ENCODE measurements at places on chromosomes 1 and 21.

- DNase-seq, result no peak
Measured at GRCh38 chr1:118077331-118078045, 107.5 kb downstream of the SPAG17 start.

GRCh38 chr1:8813016-8813763, 4.2 kb downstream of the RERE start:
- DNase-seq, result no peak

- no peak for DNase-seq
Measured at GRCh38 chr1:171122299-171122698, 31.6 kb downstream of the FMO3 start.

GRCh38 chr1:109241841-109242345, 7.4 kb upstream of the CELSR2 start:
- no peak for DNase-seq

DNA sequence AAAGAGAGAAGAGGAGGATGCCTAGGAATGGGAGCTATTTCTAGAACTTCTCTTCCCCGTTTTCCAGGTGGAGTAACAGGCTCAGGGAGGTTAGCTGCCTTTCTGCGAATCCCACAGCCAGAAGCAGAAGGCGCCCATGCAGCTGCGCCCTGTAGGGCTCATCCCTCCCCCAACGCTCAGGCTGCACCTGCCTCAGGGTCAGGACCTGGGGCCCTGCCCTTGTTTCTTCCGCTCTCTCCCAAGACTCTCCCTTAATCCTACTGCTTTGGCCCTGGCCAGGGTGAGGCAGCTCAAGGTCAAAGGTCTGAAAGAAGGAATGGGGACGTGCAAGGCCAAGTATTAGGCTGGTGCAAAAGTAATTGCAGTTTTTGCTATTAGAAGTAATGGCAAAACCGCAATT, 30.5 kb upstream of the PADI2 start:
- DNase-seq, result no peak

- DNase-seq, result no peak
Measured at GRCh38 chr1:183734543-183735036, 70.3 kb upstream of the RGL1 start.

GRCh38 chr1:95084317-95085176, 11.8 kb upstream of the ALG14 start:
- peak; percentile 11 for DNase-seq

GRCh38 chr21:41764558-41765419, 2.1 kb downstream of the RIPK4 start:
- no peak for DNase-seq

DNA sequence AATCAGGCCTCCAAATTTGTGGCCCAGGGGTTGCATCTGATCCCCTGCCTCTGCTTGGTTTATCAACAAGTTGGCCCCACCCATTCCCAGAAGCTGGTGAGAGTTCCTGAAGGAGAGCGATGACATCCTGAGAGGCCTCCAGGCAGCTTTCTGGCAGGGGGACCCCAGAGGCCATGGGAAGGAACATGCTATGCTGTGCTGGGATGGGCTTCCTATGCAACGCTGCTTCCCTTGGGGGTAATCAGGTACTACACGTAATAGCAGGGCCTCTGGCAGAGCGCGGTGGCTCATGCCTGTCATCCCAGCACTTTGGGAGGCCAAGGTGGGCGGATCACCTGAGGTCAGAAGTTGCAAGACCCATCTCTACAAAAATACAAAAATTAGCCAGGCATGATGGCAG, 8.4 kb upstream of the MTF1 start:
- no peak for DNase-seq

DNA sequence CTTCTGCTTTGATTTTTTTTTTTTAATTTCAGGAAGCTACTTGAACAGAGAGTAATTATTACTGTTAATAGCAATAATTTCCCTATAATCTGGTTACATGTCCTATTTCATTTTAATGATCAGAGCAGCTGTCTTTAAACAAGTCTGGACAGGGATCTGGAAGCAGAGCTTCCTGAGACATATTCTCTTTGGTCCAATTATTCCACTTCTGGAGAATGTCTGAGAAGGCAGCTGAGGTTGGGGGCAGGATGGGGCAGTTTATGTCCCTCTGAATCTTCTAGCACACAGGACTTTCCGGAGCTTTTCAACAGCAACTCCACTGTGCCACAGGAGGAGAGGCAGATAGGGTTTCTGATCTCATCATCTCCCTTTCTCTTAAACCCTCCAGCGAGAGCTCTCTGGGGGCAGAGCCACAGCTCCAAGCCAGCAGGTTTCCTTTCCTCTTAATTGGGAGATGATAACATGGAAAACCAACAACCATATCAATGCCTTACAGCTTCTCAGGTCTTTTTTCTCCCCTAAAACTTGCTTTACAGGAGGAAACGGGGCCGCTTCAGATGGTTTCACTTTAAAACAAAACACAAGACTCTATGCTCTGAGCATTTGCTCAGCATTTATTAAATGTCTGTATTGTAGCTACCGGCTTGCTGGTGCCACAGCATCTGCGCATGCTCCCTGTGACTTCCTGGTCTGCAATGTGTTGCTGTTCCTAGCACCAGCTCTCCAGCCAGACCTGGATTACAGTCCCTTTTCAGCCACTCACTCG, 425.7 kb upstream of the USP24 start:
- DNase-seq, result no peak

GRCh38 chr1:224274970-224275626, 54.9 kb downstream of the NVL start:
- DNase-seq, result no peak

GRCh38 chr1:89203166-89203565, 4.4 kb upstream of the GBP4 start:
- DNase-seq, result no peak

- DNase-seq, result no peak
Measured at GRCh38 chr1:89489047-89489729, 35.4 kb upstream of the LRRC8B start.

DNA sequence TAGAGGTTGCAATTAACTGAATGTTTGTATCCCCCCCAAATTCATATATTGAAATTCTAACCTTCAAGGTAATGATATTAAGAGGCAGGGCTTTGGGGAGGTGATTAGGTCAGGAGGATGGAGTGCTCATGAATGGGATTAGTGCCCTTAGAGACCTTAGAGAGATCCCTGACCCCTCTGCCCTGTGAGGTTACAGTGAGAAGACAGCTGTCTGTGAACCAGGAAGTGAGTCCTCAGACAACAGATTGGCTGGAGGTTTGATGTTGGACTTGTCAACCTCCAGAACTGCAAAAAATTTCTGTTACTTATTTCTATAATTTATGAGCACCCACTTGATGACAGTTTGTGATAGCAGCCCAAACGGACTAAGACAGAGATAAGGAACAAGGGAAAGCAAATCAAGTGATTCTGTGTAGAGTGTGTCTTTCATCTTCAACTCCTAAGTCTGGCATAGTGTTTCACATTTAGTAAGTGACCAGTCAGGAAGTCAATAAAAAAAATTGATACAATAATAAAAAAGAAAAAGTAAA, 30.0 kb upstream of the RWDD3 start:
- DNase-seq, result no peak

- no peak for DNase-seq
Measured at GRCh38 chr1:232669981-232670747, 40.2 kb upstream of the SIPA1L2 start.

DNA sequence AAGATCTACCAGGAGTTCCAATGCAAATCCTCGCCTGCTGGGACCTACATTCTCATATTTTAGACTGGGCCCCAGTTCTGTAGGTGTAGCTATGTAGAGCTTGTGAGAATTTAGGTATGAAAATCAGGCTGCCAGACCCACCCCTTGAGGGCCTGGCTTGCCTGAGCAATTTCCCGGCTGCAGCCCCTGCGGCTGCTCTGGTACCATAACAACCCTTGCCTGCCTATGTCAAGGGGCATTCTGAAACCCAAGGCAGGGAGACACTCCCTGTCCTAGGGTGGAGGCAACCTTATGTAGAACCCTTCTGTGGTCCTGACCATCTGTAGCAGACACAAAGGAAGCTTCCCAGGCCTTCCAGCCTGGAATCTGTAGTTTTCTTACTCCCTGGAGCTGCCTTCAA, 28.4 kb downstream of the VTCN1 start:
- no peak for DNase-seq

- DNase-seq, result no peak
Measured at GRCh38 chr1:116113615-116114014, 2.4 kb downstream of the MAB21L3 start.

DNA sequence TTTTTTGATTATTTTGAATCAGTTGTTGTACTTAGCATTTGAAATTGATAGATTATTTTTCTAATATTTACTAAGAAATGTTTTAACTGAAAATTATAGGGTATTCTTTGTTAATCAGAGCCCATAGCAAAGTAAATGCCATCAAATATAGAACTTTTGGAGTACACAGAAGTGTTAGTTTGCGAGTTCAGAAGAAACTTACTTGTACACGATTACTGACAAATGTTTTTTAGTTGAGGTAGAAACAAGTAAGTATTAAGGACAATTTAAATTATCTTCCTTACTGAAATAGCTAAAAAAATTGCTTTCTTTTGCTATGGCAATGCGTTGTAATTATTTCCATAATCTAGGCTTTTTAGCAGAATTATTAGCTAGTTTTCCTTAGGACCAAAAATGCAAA, 692.2 kb downstream of the USP25 start:
- DNase-seq, result no peak

GRCh38 chr1:235407419-235407818, 40.2 kb downstream of the TBCE start:
- no peak for DNase-seq

GRCh38 chr1:40746344-40747090, 37.1 kb upstream of the KCNQ4 start:
- no peak for DNase-seq

DNA sequence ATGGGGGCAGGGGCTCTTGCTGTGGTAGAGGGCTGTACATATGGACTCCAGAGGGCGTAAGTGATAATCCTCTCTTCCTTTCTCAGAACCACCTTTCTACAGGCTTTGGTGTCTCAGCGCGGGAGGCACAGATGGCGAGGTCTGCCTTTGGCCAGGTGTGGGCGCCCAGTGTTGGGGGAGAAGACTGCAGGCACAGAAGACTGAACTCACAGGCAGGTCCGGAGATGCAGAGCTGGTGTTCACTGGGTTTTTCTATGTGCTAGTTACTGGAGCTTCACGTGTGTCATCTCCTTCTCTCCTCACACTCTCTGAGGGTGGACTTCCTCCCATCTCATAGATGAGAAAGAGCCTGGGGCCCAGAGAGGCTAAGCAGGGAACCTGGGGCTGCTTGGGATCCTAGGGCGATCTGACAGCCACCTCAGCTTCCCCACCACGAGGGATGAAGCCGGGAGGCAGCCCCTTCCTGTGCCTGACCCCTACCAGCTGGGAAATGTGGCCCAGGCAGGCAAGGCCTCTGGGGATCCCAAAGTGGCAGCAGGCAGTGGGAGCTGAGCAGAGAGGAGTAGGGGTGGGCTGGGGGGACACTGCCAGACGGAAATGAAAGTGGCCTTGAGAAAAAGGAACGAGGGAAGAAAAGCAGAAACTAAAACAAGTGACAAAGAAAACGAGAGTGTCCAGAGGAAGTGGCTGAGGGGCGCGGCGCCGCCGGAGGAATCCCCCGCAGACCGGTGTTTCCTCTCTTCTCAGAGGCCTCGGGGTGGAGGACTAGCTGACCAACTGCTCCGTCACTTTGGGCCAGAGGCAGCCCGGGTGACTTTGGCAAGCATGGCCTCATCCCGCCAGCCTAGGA, 191.6 kb downstream of the HIVEP3 start:
- no peak for DNase-seq

DNA sequence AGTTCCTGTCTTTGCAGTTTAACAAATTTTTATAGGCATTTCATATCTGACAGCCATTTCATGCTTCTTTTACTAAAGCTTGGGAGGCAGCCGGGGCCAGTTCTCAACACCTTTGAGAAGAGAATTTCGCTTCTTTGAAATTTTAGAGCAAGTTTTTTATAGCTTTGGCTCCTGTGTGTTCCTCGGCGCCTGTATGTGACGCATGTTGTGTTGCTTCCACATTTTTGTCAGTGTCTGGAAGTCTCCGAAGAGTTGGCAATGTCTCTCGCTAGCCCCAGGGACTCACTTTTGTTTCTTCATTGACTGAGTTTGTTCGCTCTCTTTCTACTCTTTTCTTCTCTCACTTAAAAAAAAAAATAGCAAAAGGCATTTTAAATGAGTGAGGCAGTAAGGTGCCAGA, 386.9 kb upstream of the PLXNA2 start:
- no peak for DNase-seq

DNA sequence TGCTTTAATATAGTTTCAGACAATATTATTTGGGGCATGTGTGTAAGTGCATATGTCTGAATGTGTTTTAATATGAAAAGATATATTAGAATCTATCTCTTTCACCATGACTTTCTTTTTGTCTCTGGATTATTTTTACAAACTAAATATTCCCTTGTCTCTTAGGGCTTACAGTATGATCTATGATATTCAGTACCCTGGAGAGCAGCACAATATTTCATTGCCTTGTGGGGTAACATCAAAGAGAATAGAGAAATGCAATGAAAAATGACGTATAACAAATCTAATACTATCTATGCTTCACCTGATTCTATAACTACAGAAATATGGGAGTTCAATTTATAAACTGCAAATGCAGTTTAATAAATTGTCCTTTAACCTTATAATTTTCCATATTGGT, 2084.5 kb downstream of the MRPL39 start:
- no peak for DNase-seq

GRCh38 chr1:10152709-10153284, 57.6 kb upstream of the KIF1B start:
- DNase-seq, result peak; percentile 7

- no peak for DNase-seq
Measured at GRCh38 chr1:27787895-27788294, 14.9 kb downstream of the STX12 start.

DNA sequence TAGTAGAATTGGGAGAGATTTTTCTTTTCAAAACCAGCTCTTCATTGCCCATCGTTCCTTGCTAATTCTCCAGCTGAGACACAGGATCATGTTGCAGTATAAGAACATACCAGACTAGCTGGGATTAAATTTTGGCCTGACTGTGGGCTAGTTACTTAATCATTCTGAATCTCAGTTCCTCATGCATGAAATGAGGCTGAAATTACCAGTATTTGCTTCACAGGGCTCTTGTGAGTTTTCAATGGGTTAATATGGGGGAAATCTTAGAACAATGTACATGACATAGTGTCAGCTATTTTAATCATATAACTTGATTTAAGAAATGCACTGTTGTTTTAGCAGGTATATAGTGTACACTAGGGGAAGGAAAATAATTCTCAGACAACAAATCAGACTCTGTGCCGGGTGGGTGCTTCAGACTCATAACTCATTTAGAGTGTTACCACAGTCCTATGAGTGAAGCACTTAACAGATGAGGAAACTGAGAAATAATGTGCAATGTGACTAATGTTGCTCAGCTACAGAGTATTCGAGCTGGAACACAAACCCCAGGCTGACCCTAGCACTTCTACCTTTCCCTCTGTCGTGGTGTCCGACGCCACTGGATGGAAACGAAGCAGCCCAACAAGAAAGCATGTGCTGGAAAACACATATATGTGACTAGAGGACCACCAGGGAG, 137.6 kb upstream of the SGIP1 start:
- DNase-seq, result no peak

GRCh38 chr1:80453775-80454174, 1347.0 kb upstream of the ADGRL2 start:
- no peak for DNase-seq

- no peak for DNase-seq
Measured at GRCh38 chr1:118827636-118828035, 160.5 kb downstream of the TBX15 start.

All from NCI-H1930 (cell line).